ENCODE measurements at places on chromosomes 2 and 18. TPM values are rescaled to one million over a fixed set of nuclear protein-coding genes. Genes with fewer than 3 reads are reported as not detected.

The LDLRAD4 gene
- 32.2 TPM for total RNA-seq

The EPB41L3 gene
- total RNA-seq: 13.4 TPM

The CD302 gene
- 0.47 TPM for total RNA-seq

The TRIM54 gene
- total RNA-seq: 0.09 TPM

The KLHL41 gene
- total RNA-seq: not detected

The ABCG8 gene
- total RNA-seq: not detected

The GAL3ST2 gene
- total RNA-seq: 1.0 TPM

The SERPINB2 gene
- not detected for total RNA-seq

The TRPM8 gene
- total RNA-seq: not detected

The ALK gene
- not detected for total RNA-seq

The ZBTB7C gene
- not detected for total RNA-seq

- no peak for DNase-seq
Observed at GRCh38 chr2:206846981-206847834, 81.8 kb downstream of the FASTKD2 start.

- no peak for DNase-seq
Observed at GRCh38 chr2:111032721-111033429, 87.8 kb upstream of the BCL2L11 start.

DNA sequence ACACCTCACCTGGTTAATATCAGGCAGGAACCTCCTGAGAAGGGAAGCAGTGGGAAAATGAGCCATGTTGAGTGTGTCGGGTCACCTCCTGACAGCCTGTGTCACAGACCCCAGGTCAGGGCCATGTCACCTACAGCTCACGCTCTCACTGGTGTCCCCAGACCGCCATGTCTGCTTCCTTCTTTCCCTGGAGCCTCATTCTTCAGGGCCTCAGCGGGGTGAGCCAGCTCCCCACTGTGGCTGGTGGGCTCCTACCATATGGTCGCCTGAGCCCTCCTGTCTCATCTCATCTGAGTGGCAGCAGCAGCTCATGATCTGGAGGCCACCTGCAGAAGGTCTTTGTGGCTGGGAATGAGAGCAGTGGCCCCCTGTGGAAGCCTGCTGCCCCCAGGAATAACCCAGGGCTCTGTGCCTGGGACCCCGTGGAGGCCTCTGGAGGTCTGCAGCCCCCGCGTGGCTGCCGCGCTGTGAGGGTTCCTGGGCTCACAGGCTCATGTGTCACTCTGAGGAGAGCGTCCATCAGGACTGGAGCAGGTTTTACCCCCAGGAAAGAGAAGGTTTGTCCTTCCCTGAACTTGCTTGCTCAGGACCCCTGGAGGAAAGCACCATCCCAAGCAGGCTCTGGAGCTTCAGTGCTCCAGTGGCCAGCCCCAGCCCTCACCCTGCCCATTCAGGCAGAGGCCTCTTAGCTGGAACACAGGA is 56.4 kb downstream of the FAM168B start:
- DNase-seq: no peak

- no peak for DNase-seq
Observed at GRCh38 chr2:124478761-124479160, 453.7 kb downstream of the CNTNAP5 start.

GRCh38 chr2:74373221-74373676 is 6.9 kb downstream of the DCTN1 start:
- no peak for DNase-seq

- peak; percentile 31 for DNase-seq
Observed at GRCh38 chr2:40448476-40449079, 3.3 kb downstream of the SLC8A1 start.

GRCh38 chr2:49943944-49944778 is 789.8 kb upstream of the FSHR start:
- no peak for DNase-seq

DNA sequence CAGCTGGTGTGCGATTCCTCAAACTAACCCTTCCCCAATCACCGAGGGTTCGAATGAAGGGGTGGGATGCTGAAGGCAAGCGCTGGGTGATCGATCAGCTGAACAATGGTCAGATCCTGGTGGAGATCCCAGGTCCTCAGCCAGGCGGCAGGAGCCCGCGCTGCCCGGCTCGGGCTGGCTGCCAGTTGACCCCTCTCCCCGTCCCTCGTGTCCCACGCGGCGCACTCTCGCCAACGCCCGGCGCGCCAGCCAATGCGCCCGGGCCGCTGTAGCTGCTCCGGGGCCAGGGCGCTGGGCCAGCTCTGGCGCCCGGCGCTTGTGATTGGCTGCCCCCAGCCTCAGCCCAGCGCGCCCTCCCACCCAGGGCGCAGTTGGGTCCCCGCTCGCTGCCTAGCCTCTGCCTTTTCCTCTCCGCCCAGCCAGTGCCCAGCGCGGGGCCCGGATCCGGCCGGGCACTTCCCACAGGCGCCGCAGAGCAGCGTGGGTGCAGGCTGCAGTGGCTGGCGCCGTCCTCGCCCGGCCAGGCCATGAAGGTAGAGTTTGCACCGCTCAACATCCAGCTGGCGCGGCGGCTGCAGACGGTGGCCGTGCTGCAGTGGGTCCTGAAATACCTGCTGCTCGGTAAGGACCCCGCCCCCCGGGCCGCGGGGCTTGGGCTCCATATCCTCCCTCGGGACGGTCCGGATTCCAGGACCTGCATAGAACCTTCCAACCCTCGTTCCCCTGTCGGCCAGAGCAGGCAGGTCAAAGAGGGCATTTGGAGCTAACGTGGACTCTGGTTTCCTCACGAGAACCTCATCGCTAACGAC is at the start of gene MOGAT1:
Gene MOGAT1 (plus strand): TSS at position 400 of the 809 bp plus-strand sequence. CDS start 128 bp downstream, at position 528.
- DNase-seq: peak; percentile 14

DNA sequence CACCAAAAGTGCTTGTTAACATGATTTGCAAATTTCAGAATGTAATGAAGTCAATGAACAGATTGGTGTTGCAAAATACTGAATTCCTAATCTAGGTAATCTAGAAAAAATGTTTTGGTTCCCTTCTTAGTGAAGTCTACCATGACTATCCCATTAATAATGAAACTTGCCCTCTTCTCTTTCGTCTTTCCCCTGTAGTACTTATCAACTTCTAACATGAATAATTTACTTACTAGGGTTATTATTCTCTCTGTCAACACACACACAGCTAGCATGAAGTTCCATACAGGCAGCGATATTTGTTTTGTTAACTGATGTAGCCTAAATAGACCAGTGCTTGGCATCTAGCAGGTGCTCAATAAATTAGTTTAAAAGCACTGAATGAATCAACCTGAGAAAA is 160.2 kb downstream of the NCK2 start:
- no peak for DNase-seq

DNA sequence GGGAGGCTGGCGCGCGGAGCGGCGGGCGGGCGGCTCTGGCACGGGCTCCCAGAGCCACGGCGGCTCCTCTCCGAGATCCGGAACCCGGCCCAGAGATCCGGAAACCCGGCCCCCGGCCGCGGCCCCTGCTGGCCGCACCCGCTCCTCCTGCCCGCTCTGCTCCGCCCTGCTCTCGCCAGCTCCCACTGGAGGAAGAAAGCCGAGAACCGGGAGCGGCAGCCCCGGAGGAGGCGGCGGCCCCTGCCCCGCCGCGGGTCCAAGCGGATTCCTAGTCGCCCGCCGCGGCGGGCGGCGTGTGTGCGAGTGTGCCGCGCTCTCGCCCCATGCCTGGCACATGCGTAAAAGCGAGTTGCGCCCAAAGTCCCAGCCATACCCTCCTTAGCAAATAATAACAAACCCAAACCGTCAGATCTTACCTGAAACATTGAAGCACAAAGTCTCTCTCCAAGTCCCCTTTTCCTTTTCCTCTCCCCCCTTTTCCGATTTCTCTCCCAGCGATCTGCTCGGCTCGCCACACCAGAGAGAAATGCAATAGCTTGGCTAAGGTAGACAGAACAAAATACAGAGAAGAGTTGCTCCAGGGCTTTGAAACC is 108.7 kb upstream of the KCTD1 start:
- DNase-seq: peak; percentile 32

GRCh38 chr2:178529194-178529593 is 48.9 kb downstream of the PLEKHA3 start:
- no peak for DNase-seq

GRCh38 chr2:219309278-219309677 is at the start of gene PTPRN:
PTPRN (minus strand) TSS chr2:219309401; CDS start chr2:219309332, 69 bp downstream.
- no peak for DNase-seq

DNA sequence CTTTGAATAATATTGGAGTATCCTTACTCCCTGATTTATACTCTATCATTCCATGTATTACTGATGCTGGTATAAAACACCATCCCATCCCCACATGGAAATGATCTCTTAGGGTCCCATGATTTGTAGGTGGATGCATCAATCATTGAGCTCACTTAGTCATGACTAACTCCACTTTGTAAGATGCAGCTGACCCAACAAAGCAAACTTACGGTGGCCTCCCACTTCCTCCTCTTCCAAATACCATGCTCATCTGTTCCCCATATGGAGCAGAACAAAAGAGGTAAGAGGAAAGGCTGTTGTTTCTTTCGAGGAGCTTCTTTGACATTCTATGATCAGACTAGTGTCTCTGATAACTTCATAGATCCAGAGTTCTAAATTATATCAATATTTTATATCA is 640.2 kb upstream of the SLC39A10 start:
- DNase-seq: no peak

DNA sequence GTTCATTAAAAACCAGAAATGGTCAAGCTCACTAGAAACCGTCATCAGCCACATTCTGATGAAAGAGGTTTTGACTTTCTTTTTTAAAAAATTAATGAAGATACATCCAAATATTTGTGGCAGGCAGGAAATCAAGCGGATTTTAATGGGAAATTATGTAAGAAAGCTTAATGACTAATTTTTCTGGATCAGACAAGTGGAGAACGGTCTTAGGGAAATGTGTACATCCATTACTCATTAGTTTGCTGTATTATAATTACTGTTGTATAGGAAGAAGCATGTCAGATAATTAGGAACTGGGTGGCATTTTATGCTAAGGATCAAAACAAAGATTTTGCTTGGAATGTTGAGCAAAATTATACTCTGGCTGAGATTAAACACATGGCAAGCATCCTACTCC is 39.4 kb downstream of the AGAP1 start:
- DNase-seq: no peak

DNA sequence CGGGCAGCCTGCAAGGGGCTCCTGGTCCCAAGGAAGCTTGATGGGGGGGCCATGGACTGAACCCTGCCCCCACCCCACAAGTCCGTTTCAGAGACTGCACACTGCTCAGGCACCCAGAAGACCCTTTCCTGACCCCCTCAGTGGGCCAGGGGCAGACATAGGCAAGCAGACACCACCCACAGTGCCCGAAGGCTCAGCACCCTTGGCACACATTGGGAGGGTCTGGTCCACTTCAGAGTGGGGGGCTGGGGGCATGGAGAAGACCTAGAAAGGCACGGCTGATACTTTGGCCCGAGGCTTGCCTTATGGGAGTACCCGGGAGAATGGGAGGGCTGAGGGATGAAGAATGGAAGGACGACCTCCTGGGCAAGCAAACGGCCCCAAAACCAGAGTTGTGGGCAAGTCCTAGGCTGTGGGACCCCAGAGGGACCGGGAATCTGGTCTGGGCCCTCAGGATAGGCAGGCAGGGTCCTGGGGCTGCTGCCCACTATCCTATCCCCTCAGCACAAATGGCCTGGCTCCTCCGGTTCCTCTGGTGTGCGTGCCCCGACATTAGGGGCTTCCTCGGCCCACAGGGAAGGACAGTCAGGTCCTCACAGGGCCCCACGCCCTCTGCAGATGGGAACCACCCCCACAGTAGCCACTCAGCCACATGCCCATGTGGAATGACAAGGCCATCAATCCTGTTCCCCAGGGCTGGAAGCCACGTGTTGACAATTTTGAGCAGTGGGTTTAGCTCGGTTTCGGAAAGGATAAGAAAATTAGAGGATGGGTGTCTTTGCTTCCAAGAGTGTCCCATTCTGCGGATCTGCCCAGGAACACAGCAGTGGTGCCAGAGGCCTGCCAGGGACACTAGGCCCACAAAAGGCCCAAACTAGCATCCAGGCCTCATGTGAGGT is 15.0 kb upstream of the GPC1 start:
- DNase-seq: no peak

DNA sequence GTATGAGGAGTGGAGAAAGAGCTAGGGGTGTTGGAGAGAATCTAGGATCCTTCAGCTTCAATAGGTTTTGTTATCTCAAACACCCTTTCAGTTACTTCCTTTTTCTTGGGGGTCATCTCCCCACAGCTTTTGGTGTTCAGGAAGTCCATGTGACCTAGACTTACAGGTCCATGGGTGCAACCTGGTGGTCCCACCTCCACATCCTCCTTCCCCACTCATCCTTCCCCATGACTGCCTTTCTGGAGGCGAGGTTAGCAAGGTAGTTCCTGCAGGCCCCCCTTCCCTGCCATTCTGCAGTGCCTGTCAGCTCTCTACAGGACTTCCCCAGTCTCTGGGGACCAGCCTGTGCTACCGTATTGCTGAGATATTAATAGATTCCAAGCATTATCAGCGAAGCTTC is 107.6 kb downstream of the TMEM17 start:
- DNase-seq: no peak

GRCh38 chr2:173184031-173185004 is 108.7 kb downstream of the MAP3K20 start:
- DNase-seq: no peak

DNA sequence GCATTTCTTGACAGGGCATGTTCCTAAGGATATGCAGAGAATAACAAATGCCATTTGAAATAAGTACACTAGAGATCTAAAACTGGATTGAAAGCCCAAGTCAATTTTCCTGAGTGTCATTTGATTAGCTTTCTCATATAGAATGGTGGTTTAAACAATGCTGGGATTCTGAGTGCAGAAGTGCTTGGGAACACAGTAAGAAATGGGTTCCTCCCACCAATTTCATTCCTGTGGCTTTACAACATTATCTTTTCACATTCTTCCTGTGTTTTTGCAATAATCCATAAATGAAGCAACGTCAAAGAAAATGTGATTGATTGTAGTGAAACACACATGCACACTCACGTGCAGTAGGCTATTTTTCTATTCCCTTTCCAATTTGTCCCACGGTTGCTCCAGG is 1858.4 kb upstream of the PIK3C3 start:
- DNase-seq: no peak

DNA sequence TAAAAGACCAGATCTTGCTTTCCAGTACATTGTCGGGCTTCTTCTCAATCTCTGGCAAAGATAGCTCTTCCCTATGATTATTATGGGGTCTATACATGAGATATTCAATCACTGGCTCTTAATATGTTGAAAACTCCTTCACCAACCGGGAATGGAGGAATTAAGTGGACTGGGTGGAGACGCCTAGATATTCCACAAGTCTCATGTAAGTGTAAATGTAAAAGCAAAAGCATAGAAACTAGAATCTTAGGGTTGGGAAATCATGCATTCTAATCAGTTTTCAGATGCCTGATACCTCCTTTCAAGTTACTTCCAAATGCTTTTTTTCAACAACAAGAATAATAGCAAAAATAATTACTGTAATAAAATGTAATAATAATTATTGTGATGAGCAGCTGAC is 38.0 kb downstream of the DPP4 start:
- no peak for DNase-seq

GRCh38 chr2:159714247-159714930 is 2.1 kb downstream of the MARCHF7 start:
- peak; percentile 9 for DNase-seq

DNA sequence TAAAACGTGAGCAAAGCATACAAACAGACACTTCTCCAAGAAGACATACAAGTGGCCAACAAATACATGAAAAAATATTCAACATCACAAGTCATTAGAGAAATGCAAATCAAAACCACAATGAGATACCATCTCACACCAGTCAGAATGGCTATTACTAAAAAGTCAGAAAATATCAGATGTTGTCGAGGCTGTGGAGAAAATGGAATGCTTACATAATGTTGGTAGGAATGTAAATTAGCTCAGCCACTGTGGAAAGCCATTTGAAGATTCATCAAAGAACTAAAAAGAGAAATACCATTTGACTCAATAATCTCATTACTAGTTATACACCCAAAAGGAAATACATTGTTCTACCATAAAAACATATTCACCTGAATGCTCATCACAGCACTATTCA is 825.7 kb downstream of the SUCLG1 start:
- DNase-seq: no peak

- no peak for DNase-seq
Observed at GRCh38 chr2:69477627-69478026, 40.4 kb upstream of the NFU1 start.

Data from activated CD4-positive, alpha-beta T cell treated with anti-CD3 and anti-CD28 coated beads for 36 hours (primary cell).